ENCODE measurements at places on chromosomes 4 and X. TPM values are rescaled to one million over a fixed set of nuclear protein-coding genes. Genes with fewer than 3 reads are reported as not detected.

The PSAPL1 gene
- total RNA-seq = not detected

The IQSEC2 gene
- total RNA-seq = 0.44 TPM

The OPN1LW gene
- total RNA-seq = 0.22 TPM

The FAM9C gene
- total RNA-seq = under 0.01 TPM

The EDA gene
- total RNA-seq = 0.65 TPM

The RTL3 gene
- total RNA-seq = not detected

The FAM184B gene
- total RNA-seq = not detected

The GLRB gene
- 9.6 TPM for total RNA-seq

The KLF8 gene
- 0.22 TPM for total RNA-seq

The FGFBP2 gene
- total RNA-seq = not detected

The F8A3 gene
- total RNA-seq = 0.44 TPM

The CXCL1 gene
- 36.3 TPM for total RNA-seq

The IL9R gene
- not detected for total RNA-seq

The TMEM154 gene
- total RNA-seq = 2.0 TPM

The KCNE5 gene
- not detected for total RNA-seq

The DUSP21 gene
- not detected for total RNA-seq

The DCAF4L1 gene
- total RNA-seq = under 0.01 TPM

All from lung microvascular endothelial cell (primary cell).